ENCODE measurements at places on chromosomes 7 and 10.

- no peak for DNase-seq
Observed at GRCh38 chr10:77494327-77494726, 143.3 kb downstream of the KCNMA1 start.

DNA sequence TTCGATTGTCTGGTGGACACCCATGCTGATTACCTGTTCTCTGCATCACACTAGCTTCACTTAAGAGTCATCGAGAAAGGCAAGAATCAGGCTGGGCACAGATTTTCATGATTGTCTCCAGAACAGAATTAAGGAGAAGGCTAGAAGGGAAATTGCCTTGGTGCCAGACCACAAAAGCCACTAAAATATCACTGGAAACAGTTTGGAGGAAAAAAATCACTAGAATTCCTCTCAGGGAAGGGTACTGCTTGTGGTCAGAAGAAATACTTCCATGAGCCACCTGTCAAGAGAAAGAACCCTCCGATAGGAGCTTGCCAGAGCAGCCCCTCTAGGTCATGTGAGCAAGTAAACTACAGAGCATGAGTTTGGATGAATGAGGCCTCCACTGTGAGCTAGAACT, 269.3 kb upstream of the TEX47 start:
- no peak for DNase-seq

- peak; percentile 48 for DNase-seq
Observed at GRCh38 chr7:45917658-45918057, 3.4 kb downstream of the IGFBP3 start.

- DNase-seq = no peak
Observed at GRCh38 chr10:90199093-90199492, 497.7 kb downstream of the KIF20B start.

GRCh38 chr7:50262446-50262845, 42.1 kb upstream of the IKZF1 start:
- DNase-seq = no peak

GRCh38 chr10:128152741-128153580, 26.7 kb upstream of the MKI67 start:
- DNase-seq = no peak

- no peak for DNase-seq
Observed at GRCh38 chr7:149278396-149278795, 16.4 kb downstream of the ZNF783 start.

- peak; percentile 4 for DNase-seq
Observed at GRCh38 chr10:63520500-63521415, at the start of gene REEP3. TSS of gene REEP3 (plus strand) at chr10:63521401. CDS start at chr10:63521546, 145 bp downstream.

DNA sequence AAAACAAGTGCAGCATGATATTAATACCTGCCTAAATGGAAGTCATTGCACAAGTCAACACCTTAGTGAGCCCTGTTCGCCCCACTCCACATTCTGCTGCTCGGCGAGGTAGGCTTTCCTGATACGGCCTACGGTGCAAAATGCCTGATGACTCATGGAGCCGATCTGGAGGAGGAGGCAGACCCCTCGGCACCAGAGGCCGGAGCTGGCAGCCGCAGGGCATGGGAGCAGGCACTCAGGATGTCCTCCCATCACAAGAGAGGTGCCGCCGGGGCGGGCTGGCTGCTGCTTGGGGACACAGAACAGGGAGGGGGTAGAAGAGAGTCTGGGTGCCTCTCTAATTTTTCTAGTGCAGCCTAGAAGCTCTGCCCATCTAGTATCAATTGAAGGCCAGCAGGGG, 418.5 kb upstream of the MGMT start:
- no peak for DNase-seq

GRCh38 chr7:68470836-68471435, 1127.3 kb upstream of the AUTS2 start:
- DNase-seq = no peak

GRCh38 chr10:6753644-6754043, 173.6 kb upstream of the PRKCQ start:
- no peak for DNase-seq

DNA sequence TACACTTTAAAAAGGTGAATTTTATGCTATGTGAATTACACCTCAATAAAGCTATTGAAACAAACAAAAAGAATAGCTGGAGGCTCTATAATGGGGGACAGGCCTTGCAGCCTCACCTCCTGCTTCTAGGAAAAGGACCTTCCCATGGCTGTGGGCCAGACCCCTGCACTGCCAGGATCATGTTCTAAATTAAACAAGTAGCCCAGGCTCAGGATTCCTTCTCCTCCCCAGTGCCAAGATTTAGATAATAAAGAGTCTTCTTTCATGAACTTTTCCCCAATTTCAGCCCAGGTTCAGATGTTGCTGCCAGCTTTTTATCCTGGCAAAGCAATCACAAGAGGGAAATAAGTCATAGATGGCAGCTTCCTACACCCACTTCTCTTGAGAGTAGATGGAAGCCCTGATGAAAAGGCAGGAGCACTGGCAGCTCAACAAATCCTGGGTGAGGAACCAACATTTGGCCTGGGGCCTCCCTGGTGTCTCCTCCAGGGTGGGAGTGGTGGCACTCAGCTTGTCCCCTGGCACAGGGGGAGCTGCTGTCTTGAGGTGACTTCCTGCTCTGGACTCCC, 22.2 kb upstream of the CAMK2B start:
- DNase-seq = no peak

GRCh38 chr7:135160858-135161653, 9.5 kb downstream of the CYREN start:
- DNase-seq = no peak

DNA sequence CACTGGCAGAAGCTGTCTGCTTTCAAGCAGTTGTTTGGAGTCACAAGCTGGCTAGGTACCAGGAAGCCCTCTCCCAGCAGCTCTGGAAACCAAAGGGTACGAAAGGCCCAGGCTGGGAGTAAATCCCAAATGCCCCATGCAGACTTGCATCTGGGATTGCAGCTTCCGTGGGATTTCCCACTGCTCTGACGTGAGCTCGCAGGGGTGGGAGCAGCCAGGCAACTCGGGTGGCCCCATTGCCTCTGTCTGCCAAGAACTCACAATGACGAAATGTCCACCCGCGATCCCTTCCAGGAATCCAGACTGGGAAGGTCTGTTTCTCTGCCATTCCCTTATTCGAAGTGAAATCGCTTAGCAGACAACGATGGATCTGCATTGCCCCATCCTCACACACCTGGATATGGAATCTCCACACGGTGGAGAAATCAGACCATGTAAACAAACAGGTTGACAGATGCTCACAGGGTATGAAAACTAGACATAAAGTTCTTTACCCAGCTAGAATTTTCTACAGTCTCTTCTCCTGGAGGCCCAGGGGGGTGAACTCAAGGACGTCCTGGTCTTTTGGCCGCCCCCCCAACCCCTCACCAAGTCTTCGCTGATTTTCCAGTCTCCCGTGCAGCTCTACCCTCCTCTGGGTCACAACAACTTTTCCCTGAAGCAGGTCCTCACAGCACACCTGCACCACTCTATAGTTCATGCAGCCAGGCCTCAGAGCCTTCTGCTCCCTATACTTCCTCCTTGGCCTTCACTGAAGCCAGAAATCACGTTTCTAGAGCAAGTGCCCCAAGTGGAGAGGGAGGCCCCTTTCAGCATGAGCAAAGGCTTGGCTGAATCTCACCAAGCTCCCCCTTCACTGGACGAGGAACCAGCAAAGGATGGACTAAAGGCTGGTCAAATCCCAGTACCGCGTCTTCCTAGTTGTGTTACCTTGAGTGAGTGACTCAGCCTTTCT, 20.0 kb downstream of the SH3PXD2A start:
- DNase-seq = no peak

GRCh38 chr10:3486346-3487065, 298.5 kb downstream of the KLF6 start:
- no peak for DNase-seq

DNA sequence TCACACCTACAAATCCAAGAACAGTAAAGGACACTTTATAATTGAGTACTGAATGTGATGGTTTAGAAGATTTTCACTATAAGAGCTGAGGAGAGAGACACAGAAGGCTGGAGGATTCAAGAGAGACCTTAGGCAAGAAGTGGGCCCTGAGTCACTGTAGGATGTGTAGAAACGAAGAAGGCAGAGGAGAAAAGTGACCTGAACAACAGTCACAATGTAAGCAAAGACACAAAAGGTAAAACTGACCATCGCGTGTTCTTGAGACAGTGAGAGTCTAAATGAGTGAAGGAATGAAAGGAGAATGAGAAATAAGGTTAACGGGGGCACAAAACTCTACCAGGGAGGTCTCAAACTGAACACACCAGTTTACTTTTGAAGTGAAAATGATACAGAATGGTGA, 298.2 kb upstream of the LRGUK start:
- no peak for DNase-seq

- DNase-seq = no peak
Observed at GRCh38 chr10:122306282-122306681, 35.2 kb downstream of the BTBD16 start.

DNA sequence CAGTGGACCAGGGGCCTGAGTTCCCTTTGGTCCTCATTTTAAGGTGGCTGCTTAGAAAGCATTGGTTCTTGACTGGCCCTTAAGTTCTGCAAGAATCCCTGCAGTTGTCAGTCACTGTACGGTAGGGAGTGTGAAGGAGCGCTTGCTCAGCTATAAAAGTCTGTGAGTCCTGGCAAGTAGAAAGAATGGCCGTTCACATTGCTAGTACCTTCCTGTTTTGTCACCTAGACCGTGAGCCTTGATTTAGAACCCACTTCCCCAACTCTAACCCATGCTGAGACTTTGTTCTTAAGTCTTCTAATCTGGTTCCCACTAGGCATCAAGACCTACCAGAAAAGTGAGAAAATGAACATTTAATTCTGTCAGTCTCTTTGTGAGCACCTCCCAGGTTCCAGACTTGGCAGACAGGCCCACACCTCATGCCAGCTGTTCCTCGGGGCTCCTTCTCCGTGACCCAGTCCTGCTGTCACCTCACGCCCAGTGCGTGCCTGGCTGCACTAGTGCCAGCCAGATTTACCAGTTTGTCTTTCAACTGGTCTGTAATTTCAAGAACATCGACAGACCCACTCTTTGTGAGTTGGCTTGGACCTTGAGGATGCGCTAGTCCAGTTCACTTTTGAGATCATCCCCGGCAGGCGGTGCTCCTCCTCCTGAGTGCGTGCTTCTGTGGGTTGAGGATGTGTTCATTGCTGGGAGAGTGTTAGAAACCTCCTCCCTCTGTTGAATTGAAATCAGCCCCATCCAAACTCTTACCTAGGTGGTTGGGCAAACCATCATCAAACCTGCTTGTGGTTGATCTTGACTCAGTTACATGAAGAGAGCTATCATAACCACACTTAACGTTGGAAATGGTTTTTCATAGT, 78.5 kb downstream of the SHH start:
- no peak for DNase-seq

GRCh38 chr10:69742928-69743602, 58.6 kb upstream of the COL13A1 start:
- no peak for DNase-seq

GRCh38 chr7:42074076-42074475, 162.9 kb downstream of the GLI3 start:
- DNase-seq = no peak

GRCh38 chr7:151868396-151869108, 8.4 kb downstream of the PRKAG2 start:
- no peak for DNase-seq

GRCh38 chr10:32412499-32412853, 33.5 kb upstream of the CCDC7 start:
- DNase-seq = no peak

DNA sequence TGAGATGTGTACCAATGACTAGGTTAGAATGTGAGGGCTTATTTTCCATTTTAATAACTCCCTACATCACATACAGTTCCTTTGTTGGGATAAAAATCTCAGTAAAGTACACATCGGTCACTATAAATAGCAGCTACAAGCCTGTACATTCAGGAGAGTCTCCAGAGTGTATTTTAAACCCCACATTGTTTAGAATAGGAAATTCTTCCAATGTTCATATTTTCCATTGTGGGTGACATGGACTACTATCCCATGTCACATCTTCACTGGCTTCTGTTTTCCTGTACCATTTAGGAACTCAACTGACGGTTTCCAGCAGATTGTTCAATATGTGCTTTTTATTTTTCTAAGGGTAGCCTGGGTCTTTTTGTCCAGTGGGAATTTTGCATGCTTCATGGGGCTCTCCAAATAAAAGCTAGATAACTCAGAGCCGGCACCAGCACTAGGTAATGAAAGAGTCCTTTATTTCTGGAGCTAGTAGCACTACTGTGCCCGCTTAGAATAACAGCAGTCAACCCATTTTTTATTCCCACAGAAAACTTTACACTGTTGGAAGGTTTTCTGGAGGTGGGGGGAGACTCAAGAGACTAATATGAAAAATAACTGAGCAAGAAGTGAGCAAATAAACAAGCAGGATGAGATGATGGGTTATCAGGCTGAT, 100.5 kb downstream of the CALD1 start:
- DNase-seq = no peak

DNA sequence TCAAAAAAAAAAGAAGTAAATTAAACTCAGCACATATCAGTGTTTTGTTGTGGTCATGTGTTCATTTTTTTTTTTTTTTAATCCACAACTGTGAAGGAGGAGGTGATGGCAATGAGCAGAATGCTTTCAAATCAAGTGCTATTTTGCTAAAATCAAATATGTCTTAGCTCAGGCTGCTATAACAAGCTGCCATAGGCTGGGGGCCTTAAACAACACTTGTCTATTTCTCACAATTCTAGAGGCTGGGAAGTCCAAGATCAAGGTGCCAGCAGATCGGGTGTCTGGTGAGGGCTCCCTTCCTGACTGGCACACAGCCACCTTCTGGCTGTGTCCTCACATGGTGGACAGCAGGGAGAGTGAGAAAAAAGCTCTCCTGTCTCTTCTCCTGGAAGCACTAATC, 203.9 kb downstream of the FAM107B start:
- no peak for DNase-seq

- no peak for DNase-seq
Observed at GRCh38 chr7:106590209-106590816, 70.6 kb downstream of the CCDC71L start.

- no peak for DNase-seq
Observed at GRCh38 chr10:80646366-80646765, 108.7 kb downstream of the SH2D4B start.

DNA sequence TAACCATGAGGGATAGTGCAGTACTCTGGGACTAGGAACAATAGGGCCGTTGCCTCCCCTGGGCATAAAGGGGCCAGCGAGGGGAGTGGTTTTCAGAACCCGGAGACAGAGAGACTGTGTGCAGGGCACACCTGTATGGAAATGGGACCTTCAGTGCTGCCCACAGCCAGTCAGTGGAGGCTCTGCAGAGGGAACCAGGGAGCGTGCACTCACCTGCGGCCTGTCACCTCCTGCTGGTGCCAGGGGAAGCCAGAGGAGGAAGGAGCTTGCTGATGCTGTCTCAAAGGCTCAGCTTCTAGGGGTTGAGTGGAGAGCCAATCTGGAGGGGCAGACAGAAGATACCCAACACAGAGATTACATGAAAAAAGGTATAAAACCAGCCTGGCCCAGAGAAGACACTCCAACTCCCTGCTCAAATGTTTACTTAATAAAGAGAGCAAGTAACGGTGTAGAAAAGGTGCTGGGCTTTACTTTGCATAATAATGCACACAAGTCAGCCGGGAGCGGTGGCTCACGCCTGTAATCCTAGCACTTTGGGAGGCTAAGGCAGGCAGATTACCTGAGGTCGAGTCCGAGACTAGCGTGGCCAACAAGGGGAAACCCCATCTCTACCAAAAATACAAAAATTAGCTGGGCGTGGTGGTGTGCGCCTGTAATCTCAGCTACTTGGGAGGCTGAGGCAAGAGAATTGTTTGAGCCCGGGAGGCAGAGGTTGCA, 35.5 kb upstream of the WAPL start:
- DNase-seq = no peak
